EH (cell line): ENCODE measurements at places on chromosomes 7 and 10.

DNA sequence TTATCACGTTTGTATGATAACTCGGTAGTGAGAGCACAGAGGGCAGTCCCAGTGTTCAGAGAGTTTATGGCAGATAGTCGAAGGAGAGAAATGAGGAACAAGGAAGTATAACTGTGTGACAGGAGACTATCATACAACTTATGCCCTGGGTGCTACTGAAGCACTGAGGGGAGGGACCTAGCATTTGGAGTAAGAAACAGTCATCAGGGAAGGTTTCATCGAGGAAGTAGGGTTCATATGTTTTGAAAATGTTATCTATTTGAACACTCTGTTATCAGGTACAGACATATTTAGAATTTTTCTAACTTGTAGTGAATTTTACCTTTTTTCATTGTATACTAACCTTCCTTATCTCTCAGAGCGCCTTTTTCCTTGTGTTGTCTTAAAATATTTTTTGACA, 1214.4 kb upstream of the C7orf33 start:
- no peak for DNase-seq

DNA sequence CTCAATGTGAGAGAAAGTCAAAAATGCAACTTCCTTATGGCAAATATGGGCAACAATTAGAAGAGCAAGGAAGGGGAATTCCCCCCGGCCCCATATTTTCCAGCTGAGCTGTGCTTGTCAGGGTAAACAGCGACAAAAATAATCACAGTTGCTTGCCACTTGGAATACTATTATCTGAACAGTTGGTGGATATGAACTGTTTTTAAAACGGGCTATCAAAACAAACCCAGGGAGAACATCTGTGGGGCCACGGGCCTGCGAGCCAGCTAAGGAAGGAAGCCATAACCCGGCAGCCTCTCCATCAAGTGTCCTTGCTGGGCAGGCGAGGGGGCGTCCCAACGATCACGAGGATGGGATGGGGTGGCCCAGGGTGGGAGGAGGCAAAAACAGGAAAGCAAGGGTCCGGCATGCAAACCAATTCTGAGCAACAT, 228.4 kb downstream of the ARHGAP12 start:
- DNase-seq, result peak; percentile 56

- no peak for DNase-seq
These were observed 84.4 kb downstream of the LHPP start for GRCh38 chr10:124546055-124546369.

GRCh38 chr7:138434597-138435019, 25.5 kb upstream of the TRIM24 start:
- no peak for DNase-seq

- peak; percentile 60 for DNase-seq
These were observed 113.4 kb upstream of the RAB18 start for GRCh38 chr10:27390681-27391080.

DNA sequence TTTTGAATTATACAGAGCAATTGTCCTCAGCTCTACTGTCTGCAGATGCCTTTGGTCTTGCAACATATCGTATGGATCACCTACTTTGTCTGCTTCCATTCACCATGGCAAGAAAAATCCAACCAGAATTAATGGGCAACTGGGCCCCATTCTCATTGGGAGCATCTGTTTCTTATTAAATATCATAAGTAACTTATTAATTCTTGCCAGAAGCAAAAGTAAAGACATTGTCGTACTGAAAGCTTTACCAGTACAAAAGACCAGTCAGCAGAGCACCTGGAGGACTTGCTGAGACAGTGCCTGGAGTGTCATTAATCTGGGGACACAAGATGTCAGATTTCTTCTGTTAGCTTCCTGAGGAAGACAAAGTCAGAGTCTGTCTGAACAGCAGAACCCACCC, 404.5 kb downstream of the INHBA start:
- DNase-seq, result no peak

GRCh38 chr10:62426086-62426485, 51.9 kb downstream of the ZNF365 start:
- DNase-seq, result peak; percentile 21

DNA sequence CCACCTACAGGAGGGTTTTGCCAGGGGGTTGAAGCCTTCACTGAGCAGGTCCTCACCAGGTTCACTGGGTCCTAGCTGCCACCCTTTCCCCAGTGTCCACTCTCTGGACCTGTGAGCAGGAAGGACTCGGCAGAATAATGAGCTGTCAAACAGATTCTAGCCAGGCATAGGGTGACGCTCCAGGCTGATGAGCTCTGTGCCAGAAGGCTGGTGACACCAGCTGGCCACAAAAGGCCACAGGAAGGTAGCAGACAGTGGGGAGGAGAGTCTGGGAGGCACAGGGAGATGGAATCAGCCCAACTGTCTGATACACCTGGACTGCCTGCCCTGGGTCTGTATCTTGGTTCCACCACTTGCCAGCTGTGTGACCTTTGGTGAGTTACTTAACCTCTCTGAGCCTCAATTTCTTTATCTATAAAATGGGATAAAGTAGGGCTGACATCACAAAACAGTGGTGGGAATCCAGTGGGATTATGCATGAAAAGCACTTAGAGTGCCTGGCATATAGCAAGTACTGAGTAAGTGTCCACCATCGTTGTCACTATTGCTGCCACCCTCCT, 26.7 kb upstream of the NDST2 start:
- no peak for DNase-seq

DNA sequence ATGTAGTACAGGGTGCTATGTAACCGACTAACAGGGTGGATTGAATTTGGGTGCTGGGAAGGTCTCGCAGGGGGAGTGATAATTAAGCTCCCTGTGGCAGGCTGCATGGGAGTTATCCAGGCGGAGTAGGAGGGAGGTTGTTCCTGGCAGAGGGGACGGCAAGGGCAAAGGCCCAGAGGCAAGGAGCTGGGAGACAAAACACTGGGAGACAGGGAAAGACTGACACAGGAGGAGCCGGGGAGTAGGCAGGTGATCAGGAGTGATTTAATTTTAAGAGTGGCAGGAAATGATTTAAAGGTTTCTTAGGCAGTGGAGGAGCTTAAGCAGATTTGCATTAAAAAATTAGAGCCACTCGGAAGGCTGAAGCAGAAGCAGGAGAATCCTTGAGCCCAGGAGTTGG, 40.7 kb upstream of the LEP start:
- no peak for DNase-seq

DNA sequence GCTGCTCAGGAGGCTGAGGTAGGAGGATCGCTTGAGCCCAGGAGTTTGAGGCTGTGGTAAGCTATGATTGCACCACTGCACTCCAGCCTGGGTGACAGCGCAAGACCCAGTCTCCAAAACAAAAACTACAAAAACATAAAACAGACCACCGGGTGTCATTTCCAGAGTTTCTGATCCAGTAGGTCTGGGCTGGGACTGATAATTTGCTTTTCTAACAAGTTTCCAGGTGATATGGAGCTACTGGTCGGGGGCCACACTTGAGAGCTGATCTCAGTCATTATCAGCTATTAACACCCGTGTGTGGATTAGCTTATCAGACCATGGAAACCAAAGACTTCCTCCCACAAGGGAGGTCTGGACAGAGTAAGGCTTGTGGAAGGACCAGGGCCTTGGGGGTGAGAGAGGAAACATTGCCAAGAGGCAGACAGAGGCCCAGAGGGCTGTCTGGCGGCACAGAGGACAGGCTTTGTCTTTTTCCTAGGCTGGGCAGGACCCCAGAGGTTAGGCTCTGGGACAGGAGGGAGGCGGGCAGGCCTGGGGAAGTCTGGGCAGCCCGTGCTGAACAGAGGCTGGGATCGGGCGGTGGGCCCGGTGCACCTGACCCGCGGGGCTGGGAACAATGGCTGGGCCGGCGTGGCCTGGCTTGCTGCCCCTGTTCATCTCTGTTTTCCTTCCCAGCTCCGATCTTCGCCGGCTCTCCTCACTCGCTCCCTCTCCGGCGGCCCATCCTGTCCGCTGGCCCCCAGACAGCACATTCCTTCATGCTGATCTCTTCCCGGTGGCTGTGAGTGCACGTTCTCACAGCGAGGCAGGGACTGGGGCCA, 25.2 kb downstream of the TMEM270 start:
- peak; percentile 83 for DNase-seq

DNA sequence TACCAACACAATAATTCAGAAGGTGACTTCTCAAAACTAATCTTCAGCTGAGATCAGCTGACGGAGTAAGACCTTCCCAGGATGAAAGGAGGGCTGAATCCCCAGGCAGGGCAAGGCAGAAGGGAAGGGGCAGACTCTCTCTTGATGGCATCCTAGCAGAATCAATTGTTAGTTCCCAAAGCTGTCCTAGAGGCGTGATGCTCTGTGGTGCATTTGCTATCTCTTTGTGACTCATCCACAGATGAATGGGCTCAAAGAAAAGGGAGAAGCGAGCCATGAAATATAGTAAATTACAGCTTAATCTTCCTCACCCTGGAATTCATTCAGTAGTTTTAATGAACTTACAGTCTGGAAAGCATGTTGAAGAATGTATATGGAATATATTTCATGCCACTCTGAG, 37.2 kb downstream of the PDE1C start:
- peak; percentile 56 for DNase-seq
